ENCODE measurements at places on chromosomes 2 and 18.

GRCh38 chr18:495017-495416 lies 5.5 kb downstream of the COLEC12 start:
- DNase-seq = no peak

DNA sequence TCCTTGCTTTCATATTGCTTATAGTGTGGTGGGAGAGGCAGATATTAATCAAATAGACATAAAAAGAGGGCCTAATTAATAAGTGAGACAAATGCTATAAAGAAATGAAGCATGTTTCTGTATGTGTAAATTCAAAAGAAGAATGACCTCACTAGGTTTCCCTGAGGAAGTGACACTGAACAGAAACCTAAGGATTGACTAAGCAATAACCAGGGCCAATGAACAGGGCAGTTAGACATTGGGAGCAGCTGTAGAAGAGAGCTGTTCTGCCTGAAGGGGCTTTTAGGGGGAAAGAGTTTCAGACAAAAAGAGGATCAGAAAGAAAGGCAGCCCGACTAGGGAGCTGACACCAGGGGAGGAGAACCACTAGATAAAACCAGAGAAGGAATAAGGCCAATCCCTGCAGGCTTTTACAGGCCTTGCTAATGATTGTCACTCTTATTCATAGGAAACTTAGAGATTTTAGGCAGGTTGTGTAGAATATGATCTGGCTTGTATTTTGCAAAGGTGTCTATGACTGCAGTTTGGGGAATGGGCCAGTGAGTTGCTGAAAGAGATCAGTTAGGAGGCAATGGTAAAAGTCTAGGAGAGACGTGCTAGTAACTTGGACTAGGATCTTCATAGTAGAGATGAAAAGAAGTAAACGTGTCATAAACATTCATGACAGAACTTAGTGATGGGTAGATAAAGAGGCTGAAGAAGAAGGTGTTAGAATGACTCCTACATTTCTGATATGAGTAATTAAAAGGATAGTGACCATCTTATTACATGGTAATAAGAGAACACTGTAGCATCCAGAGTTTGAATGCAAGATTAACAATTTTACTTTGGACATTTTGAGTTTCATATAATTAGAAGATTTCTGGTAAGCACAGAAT lies 26.8 kb upstream of the NABP1 start:
- no peak for DNase-seq

DNA sequence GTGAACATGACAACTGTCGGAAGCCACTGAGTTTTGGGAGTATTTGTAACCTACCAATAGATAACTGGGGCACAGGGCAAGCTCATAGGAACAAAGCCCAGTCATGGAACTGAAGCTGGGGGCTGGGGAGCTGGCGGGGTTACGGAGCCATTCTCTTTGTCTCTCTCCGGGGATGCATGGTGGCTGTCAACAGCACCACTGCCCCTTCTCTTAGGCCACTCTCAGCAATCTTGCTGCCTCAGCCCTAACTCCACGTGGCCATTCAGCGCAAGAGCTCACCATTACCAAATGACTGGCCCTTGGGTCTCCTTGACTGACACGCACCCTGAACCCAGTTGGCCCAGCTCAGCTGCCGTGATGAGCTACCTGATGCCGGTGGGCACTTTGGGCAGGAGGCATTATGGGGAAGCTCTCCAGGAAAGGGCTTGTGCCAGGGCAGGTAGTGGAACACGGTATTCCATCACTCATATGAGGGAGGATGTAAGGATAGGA lies 33.6 kb upstream of the ODC1 start:
- DNase-seq = no peak

GRCh38 chr2:74845217-74845751 lies 11.4 kb downstream of the HK2 start:
- DNase-seq = peak; percentile 48

DNA sequence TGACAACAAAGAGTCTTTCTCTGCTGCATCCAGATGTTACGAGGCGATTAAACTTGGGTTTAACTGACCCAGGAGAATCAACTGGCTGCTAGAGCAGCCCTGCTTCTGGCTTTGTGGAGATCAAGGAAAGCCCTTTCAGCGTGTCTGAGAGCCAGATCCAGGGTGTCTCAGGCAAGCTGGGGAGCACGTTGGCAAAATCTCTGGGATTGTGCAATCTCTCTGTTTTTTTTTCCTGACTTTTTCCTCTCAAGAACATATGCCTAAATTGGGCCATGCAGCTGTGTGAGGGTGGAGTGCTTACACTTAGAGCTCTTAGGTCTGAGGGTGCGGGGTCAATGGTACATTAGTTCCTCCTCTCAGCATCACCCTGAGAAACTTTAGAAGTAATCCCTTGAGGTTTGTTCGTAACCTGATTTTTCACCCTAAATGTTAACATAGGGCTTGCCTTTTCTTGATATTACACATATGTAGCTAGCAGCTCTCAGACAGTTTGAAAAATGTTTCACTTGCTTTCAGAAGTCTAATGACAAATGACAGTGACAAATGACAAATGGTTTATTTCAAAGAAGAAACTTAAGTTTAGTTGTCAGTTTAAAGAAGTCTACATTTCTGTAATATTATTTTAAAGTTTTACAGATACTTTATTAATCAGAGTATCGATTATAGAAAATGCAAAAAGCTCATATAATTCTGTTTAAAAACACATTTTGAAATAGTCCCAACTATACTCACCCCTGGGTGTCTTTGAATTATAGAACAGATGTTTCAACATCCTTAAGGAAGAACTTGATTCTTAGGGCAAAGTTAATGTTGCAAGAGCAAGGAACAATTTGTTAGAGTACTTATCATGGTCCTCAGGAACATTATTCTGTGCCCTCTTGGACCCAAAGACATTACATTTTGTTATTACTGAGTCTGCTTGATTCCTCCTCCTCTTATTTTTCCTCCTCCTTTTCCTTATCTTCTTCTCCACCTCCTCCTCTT lies 38.4 kb upstream of the ZSWIM2 start:
- no peak for DNase-seq

GRCh38 chr18:49839012-49839411 lies 25.7 kb upstream of the ACAA2 start:
- DNase-seq = no peak

DNA sequence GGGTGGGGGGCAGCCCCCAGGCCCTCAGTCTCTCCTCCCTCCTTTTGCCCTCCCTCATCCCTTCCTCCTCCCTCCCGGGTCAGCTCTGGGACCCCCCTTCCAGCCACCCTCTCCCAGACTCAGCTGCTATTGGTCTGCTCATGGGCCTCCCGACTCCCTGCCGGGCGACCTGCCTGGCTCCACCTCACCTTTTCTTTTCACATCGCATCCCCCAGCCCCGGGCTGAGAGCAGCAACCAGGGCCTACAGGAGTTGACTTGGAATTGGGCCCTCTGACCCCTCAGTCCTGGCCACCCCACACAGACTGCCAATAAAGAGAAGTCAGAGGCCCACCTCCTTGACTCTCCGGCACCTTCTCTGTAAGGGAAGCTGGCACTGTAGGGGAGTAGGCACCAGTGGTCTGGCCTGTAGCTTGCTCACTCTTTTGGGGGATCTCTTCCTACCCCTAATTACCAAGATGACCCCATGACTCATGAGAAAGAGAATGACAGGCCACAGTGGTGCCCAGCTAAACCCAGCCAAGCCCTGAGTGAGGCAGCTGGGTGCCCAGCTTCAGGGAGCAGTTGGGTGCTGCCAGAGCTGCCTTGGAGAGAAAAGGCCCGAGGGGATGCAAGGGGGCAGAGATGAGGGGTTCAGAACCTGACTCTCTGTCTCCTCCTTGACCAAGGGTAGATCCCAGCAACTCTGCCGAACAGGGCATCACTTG lies 2.0 kb upstream of the ECEL1 start:
- DNase-seq = no peak

DNA sequence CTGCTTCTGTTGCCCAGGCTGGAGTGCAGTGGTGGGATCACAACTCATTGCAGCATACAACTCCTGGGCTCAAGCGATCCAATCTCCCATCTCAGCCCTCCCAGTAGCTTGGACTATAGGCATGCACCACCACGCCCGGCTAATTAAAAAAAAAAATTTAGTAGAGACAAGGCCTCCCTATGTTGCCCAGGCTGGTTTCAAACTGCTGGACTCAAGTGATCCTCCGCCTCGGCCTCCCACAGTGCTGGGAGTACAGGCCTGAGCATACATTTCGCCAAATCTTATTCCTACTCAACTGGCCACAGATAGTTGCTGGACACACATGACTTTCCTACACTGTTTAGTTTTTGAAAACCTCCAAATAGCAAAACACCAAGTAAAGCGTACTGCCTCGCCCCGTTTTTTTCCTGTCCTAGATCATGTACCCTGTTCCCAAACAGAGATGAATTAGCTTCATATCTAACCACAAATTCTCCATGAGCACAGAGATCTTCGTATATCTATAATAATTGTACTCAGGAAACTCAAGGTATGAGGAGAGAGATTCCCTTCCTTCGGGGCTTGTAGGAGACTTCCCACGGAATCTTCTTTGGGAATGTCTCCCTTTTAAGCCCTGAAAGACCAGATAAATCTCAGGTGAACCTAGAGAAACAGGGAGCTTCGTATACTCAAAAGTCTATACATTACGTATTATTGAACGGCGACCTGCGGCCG lies 598 bp upstream of the C2orf69 start:
- DNase-seq = no peak

- no peak for DNase-seq
Measured at GRCh38 chr2:48347712-48348111, 182.2 kb upstream of the STON1 start.

GRCh38 chr2:226888971-226889370 lies 53.1 kb downstream of the RHBDD1 start:
- no peak for DNase-seq

DNA sequence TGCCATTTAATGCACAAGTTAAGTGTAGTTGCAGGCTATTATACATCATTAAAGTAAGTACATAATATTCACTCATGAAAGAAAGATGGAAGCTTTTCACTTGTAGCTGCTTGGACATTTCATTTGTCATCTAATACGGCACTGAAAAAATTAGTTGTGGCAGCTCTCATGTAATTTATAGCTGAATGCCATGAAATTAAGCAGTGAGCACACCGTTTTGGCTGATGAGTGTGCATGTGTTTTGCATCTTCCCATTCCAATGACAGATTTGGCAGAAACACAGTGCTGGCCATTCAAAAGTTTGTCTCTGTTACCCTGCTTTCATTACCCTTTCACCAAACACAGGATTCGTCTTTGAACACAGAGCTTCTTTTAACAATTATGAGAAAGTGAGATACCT lies 174.0 kb downstream of the PTGR3 start:
- no peak for DNase-seq

DNA sequence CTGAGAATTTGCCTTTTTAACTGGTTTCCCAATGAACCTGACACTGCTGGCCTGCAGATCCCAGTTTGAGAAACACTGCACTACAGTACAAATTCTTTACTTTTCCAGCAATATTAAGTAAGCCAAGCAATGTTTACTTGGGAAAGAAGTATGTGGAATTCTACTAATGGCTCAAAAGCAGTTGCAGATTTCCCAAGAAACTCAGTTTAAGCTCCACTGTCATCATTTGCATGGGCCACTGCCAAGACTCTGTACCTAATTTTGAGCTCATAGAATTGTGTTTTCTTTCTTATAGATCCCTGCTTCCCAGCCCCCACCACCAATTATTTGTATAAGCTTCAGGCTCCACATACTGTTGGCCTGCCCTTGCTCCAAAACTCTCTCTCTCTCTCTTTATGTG lies 676.1 kb downstream of the RNF144A start:
- DNase-seq = no peak

DNA sequence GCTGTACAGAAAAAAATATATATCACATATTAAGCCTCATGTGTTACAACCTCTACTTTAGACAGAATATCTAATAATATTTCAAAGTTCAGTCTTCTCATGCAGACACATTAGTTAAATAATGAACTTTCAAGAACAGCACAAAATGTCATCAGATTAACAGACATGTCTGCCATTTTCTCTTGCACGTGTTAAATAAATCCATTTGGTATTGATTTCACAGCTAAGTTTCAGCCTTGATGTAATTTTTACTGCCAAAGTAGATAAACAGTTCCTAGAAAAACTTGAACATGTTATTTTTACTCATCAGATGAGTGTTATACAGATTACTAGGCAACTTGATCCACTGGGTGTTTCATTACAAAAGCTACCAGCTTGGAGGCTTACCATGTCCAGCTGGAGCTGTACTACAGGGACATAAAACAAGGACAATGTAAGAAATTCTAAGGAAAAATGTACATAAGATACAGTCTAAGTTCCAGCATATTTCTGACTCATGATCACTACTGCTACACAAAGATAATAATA lies 290.7 kb upstream of the DDX18 start:
- no peak for DNase-seq

DNA sequence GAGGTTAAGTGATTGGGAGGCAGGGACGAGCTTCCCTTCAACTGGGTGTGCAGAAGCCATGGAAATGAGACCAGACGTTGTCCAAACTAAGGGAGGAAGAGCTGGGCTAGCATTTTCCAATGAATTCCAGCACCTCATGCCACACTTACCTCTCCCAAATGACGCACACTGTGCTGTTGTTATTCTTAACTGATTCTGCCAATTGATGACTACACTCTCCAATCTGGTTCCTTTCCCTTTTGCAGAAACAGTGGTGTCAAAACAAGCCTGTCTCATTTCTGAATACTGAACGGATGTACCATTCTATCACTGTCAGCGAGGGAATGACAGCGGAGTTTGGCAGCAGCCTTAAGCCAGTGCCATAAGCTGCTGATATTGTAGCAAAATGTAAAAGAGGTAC lies 380.5 kb upstream of the HNRNPA3 start:
- DNase-seq = no peak

GRCh38 chr18:55849391-55849790 lies 261.4 kb upstream of the TCF4 start:
- no peak for DNase-seq

GRCh38 chr18:13416848-13417247 lies 198.3 kb downstream of the LDLRAD4 start:
- no peak for DNase-seq

- DNase-seq = no peak
Measured at GRCh38 chr18:48917579-48918517, 32.9 kb downstream of the SMAD7 start.

DNA sequence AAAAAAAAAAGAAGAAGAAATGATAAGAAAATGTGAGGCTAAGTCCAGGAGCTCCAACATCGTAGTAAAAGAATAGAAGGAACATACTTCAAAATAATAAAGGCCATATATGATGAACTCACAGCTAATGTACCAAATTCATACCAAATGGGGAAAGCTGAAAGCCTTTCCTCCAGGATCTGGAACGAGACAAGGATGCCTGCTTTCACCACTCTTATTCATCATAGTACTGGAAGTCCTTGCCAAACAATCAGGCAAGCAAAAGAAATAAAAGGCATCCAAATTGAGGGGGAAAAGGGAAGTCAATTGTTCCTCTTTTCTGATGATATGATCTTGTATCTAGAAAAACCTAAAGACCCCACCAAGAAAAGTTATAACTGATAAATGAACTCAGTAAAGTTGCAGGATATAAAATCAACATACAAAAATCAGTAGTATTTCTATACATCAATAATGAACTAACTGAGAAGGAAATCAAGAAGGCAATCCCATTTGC lies 170.6 kb downstream of the METTL4 start:
- no peak for DNase-seq

- DNase-seq = no peak
Measured at GRCh38 chr2:65654496-65654895, 222.1 kb upstream of the SPRED2 start.

- DNase-seq = no peak
Measured at GRCh38 chr2:137000811-137001210, 235.5 kb downstream of the THSD7B start.
